Stimulated activated CD4-positive, alpha-beta T cell treated with anti-CD3 and anti-CD28 coated beads, Interleukin-1b, Interleukin-23, amount 100 ng/mL, for 48 hours (primary cell): ENCODE measurements at places on chromosomes 4 and X.

DNA sequence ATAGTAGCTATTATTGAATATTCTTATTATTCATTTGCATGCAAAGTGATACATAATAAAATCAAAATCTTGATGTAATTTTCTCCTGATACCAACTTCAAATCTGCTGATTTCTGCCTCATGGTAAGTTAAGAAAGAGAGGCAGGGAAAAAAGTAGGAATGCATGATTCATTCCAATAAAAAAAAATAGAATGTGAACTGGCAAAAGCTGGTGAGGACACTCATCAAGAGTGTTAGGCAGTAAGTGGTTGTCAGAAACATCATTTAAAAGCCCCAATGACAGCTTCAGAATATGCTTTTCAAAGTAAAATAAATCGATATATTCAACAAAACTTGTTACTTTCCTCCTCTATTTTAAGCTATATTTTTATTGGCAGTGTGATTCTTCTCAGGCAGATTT lies 979.1 kb downstream of the TECRL start:
- no peak for DNase-seq

DNA sequence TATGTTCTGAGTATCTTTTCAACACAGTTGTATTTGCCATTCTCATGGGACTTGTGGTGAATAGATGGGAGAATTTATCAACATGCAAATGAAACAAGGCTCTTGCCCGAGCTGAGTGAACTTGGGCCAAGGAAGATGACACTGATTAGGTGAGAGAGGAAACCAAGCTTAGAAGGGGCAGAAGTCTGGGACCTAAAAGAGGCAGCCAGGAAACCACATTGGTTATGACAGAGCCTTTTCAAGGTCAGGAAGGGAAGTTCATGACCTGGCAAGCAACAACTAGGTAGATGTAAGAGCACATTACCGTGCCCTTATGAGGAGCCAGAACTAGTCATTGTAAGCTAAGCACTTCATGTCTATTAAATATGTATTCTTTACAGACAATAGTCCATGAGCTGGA lies 590.3 kb downstream of the PACRGL start:
- DNase-seq: no peak

DNA sequence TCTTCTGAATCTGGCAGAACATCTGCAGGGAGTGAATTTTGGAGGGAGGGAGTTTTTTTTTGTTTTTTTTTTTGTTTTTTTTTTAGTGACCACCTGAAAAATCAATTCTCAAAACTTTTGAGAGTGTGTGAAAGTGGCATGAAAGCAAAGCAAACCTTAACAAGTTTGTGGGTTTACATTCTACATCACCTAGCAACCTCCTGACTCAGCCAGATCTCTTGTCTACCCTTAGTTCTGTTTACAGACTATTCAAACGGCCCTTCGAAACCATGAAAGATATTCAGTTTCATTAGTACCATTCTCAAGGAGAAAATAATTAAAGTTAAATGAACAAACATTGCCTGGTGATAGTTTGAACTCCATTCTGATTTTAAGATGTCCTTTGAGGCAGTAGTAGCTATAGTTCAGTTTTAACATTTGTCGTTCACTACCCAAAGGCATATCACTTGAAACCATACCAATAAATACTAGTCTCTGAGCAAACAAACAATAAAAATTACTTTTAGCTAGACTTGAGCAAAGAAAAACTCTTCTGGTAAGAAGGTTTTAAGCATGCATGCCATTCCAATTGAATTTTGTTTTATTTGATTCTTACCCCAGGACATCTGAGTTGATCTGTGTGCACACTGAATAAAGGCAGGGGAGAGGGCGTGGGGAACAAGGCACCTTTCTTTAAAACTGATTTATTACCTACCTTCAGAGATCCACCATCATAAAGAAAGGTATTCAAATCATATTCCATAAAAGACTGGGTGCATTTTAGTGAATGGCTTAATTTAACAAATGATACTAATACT lies 137.7 kb downstream of the ARX start:
- no peak for DNase-seq

GRCh38 chr4:179486570-179487335 lies 2044.5 kb upstream of the AGA start:
- DNase-seq: no peak

GRCh38 chr4:124046190-124046589 lies 649.6 kb downstream of the SPRY1 start:
- no peak for DNase-seq
